ENCODE measurements at places on chromosomes 12 and 14.
A peak's percentile ranks its signal among the peaks of the same experiment; 100 is the strongest.

GRCh38 chr14:92461891-92462290 lies 51.7 kb upstream of the RIN3 start:
- DNase-seq = no peak

DNA sequence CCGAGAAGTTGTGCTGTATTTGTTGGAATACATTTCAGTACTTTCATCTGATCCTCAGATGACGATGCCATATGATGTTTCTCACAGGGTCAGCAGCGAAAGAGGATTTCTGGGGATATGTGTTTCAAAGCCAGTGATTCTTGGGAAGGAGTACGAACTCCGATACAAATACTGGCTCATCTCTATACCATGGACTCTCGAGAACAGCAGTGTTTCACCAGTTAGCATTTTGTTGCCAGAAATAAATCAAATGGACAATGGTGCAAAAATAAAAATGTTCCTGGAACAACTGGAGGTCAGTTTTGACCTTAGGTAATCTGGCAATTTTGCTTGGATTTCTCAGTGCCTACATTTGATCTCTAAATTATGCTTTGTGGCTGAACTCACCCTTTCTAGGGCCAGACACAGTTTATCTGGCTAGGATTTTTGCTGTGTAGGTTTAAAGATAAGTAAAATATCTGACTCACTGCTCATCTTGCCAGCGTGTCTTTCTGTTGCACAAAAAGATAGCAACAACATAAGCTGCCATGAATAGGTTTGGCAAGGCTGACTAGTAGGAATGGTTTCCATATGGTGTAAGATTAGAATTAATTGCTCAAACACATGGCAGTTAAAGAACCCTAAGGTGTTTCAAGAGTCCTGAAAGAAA lies 11.0 kb upstream of the MGP start:
- DNase-seq = peak; percentile 78

- DNase-seq = no peak
Observed at GRCh38 chr14:68264260-68264569, 444.6 kb downstream of the RAD51B start.

- no peak for DNase-seq
Observed at GRCh38 chr12:46556819-46557524, 184.4 kb upstream of the SLC38A2 start.

DNA sequence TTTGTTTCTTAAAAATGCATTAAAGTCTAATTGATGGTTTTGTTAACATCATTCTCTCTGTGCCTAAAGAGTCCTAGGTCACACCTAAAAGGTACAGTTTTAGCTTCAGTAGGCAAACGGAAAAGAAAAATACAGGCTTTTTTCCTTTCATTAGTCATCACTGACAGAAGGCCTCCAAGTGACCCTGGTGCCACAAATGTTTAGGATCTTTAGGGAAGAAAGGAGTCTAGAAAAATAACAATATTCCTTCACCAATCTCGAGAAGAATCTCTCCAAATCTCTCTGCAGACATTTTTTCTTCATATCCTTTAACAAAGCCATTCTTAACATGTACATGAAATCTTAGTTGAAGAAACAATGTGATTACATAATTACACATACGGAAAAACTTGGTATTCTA lies 2.0 kb downstream of the DENND5B start:
- DNase-seq = no peak

GRCh38 chr12:87656311-87656710 lies 372.9 kb downstream of the C12orf50 start:
- DNase-seq = no peak

DNA sequence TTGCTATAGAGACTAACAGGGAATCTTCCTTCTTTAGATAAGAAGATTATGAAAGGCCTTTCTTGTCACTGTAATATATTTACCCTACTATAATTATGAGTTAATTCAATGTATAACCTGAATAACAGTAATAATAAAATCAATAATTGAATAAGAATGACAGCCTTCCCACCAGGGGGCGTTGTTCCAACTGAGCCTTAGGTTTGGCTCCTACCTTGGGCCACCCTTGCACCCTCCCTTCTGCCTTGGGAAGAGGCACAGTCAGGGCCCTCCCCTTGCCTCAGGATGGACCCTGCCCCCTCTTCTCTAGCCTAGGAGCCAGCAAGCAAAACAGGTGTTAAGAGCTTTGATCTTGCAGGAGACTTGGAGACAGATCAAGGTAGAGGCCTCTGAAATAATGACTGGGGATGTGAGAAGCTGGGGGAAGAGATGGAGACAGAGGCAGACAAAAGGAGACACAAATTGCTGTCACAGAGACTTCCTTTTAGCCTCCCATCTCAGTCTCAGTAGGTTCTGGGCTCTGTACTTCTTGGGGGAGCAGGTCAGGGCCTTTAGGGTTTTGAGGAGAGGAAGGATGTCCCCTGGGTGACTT lies 40.1 kb upstream of the CISTR start:
- DNase-seq = peak; percentile 34

- DNase-seq = no peak
Observed at GRCh38 chr14:49951229-49951607, 58.3 kb downstream of the ARF6 start.

GRCh38 chr14:70788898-70789297 lies 20.4 kb downstream of the MAP3K9 start:
- DNase-seq = no peak

DNA sequence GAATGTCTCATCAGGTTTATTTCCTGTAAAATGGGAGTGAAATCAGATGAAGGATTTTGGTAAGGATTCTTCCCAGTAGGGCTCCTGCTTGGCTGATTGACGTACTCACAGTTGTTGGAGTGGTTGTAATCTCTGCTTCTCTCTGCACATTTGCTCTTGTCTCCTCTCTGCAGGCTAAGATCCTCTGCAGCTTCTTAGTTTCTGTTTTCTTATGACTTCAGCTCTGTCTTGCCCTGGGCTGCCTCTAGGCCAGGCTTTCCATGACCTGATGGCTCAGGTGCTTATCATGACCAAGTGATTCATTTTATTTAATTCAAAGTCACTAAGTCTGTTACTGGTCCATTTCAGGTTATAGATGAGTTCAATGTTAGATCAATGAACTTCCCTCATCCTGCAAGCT lies 394.5 kb upstream of the DDHD1 start:
- no peak for DNase-seq

- DNase-seq = no peak
Observed at GRCh38 chr14:65297744-65298143, 114.8 kb upstream of the FUT8 start.

- DNase-seq = no peak
Observed at GRCh38 chr14:70811050-70811449, 1.7 kb upstream of the MAP3K9 start.

DNA sequence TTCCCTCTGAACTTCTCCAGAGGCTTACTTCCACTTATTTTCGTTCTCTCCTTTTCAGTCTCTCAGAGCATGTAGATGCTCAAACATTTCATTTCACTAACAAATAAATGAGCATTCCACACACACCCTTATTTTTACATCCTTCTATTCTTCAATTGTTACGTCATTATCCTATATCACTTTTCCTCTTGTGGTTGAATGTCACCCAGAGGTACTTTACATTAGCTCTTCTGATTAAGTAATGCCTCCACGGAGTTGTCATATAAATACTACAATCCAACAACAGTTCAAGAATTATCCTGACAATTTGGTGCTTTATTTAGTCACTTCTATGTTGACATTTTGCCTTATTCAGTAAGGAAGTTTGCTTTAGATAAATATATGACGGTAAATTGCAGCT lies 18.4 kb downstream of the FAR2 start:
- DNase-seq = no peak

DNA sequence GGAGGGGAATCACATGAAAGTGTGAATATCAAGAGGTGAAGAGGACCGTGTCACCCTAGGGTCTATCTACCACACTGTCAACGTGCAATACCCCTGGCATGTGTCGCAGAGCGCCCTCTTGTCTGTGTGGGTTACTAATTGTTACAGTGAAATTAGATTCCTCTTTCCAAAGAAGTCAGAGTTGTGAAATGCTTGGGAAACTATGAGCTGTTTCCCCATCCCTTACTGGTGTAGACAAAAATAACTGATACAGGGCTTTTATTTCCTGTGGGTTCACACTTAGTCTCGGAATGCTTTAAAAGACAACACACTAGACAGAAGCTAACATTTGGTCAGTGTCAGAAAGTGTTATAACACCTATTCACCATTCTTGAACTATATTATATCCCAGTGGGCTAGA lies 597.3 kb downstream of the NRXN3 start:
- DNase-seq = no peak

- no peak for DNase-seq
Observed at GRCh38 chr14:56555921-56556570, 23.6 kb upstream of the TMEM260 start.

GRCh38 chr14:99326041-99326710 lies 54.2 kb upstream of the BCL11B start:
- no peak for DNase-seq

DNA sequence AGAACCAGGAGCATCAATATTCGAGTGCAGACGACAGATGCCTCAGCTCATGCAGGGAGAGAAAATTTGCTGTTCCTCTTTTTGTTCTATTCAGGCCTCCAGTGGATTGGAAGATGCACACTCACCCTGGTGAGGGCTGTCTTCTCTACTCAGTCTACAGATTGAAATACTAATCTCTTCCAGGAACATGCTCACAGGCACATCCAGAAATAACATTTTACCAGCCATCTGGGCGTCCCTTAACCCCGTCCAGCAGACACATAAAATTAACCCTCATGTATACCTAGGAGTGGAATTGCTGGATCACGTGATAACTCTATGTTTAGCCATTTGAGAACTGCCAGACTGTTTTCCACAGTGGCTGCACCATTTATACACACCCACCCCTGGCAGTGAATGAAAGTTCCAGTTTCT lies 4.5 kb upstream of the OAS2 start:
- DNase-seq = no peak

GRCh38 chr14:74733221-74733620 lies 20.3 kb downstream of the FCF1 start:
- DNase-seq = no peak

- DNase-seq = no peak
Observed at GRCh38 chr12:51348116-51348515, 1.6 kb upstream of the CELA1 start.

- DNase-seq = no peak
Observed at GRCh38 chr14:50678163-50678562, 10.1 kb upstream of the SAV1 start.

GRCh38 chr12:40158592-40159111 lies 52.8 kb upstream of the SLC2A13 start:
- no peak for DNase-seq

DNA sequence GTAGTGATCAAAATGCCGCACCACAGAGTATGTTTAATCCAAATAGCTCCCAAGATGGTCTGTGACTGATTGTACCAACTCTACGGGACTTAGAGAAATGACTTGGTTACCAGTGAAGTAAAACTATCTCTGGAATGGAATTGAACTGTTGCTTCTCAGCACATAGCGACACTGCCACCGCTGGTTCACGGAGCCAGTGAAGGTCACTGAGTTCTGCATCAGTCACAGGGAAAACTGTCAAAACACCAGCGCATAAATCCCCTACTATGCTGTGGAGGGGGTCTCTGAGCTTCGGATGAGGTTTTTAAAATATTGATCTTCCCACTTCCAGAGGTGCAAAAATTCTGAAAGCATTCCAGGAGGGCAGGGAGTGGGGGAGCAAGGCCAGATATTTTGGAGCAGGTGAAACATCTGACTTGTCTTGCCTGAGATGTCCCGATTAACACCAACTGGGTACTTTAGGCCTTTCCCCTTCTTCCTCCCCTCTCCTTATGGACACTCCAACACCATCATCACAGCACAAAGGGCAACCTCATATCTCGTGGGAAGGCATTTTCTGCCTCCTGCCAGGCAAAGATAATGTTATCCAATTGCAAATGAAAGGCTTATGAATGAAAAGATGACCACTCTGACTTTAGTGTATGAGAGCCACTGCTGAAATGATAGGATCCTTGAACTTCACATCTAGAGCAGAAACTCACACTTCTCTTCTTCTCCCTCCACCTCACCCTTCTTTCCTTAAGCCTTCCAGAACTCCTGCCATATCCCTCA lies 2.0 kb upstream of the PLXNC1 start:
- no peak for DNase-seq

DNA sequence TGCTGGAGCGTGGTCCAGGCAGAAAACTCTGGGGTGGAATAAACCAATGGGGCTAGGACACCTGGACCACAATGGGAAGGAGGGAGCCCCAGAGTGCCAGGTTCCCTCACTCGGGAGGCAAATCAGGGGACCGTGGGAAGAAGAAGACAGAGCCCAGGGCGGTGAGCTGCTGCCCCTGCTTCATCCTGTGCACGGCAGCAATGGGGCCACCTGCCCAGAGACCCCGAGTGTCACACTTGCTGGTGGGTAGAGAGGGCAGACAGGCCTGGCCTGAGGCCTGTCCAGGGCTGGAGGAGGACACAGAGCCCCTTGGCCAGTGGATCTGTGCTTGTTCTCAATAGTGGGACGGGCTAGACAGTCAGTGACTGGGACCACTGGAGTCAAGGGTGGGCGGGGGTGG lies 58.2 kb downstream of the DIO3 start:
- DNase-seq = no peak

DNA sequence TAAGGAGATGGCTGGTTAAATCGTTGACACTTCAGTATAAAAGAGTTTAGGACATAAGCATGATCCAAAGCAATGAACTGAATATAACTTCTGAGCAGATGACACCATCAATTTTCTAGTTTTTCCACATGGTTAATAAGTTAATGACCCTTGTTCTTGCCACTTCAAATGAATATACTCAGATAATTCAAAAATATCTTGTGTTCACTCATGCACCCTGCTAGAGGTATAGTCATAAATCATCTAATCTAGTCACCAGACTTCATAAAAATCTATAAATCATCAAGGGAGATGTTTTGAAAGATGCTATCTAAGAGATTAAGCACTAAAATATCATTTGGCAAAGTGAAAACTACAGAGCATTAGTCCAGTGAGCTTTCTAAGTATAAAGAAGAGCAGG lies 131.9 kb downstream of the MDGA2 start:
- DNase-seq = no peak

GRCh38 chr12:101209319-101210302 lies at the start of gene SLC5A8:
Gene SLC5A8 (minus strand): TSS chr12:101210238. CDS start chr12:101209848, 390 bp downstream.
- no peak for DNase-seq

DNA sequence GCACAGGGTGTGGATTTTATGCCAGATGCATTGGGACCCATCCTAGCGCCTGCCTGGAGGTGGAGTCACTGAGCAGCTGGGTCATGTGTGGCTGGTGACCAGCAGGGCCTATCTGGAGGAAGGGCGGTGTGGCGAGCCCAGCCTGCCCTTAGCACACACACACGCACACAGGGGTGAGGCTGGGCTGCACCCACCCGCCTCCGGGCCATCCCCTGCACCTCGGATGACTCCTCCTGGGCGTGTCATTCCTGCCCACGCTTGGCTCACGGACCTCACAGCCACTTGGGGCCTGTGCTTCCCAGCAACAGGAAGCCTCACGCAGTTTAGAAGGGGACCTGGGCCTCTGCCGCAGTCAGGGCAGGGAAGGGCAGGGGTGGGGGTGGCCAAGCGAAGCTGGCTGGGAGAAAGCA lies 36.2 kb upstream of the FZD10 start:
- no peak for DNase-seq

DNA sequence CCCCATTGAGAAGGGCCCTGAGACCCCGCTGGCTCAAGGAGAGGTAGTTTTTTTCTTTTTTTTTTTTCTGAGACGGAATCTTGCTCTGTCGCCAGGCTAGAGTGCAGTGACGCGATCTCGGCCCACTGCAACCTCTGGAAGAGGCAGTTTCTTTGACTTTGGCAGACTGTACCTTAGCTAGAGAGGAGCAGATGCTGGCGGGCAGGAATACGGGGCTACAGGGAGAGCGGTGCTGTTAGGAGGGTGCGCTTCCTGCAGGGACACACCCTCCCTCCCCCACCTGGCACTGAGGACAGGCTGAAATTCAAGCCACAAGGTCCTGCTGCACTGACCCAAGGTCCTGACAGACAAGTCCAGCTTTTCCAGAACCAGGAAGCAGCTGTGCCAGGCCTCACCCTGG lies 32.2 kb upstream of the NUDT14 start:
- DNase-seq = no peak
